ENCODE measurements at places on chromosomes 4 and X. TPM values are rescaled to one million over a fixed set of nuclear protein-coding genes. Genes with fewer than 3 reads are reported as not detected.

DNA sequence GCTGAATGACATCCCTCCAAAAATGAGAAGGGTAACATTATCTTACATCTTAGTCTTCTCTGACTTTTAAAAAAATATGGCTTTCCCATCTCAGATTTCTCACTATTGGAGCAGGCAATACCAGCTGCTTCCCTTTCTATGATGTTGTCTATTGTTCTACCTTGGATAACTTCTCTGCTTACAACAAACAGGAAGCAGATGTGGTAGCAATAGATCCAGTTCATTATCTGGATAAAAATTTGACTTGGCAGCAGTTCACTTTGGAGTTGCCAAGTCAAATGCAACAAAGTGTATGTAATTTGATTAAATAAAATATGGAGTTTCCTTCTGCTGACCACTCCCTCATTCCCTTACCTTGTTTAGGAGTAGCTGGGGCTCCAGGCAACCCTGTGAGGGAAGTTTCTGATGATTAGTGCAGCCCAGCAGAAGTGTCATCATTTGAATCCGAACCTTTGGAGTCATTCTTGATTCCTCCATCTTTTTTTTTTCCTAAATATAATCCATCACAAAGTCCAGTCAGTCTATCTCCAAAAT is 72.0 kb upstream of the GPRIN3 start:
- no peak for DNase-seq
- no peaks in the 10 kb centered on the region for H3K4me1 ChIP-seq
- no peaks in the 10 kb centered on the region for H3K27me3 ChIP-seq
- no peak overlapping the region for H3K27ac ChIP-seq
- no peak overlapping the region for H3K4me3 ChIP-seq
- no peaks in the 10 kb centered on the region for H3K36me3 ChIP-seq

GRCh38 chrX:53084863-53085262 is 2.7 kb downstream of the TSPYL2 start:
- H3K27me3 ChIP-seq: no peaks in the 10 kb centered on the region
- no peak for DNase-seq
- peaks cover 9% of the 10 kb centered on the region for H3K36me3 ChIP-seq
- no peak overlapping the region for H3K4me3 ChIP-seq
- peaks cover 27% of the 10 kb centered on the region for H3K4me1 ChIP-seq

Gene AVPR2
- total RNA-seq: 0.81 TPM

Gene CPE
- total RNA-seq: 272 TPM

Gene GPR50
- not detected for total RNA-seq

- H3K4me1 ChIP-seq: no peaks in the 10 kb centered on the region
- H3K4me3 ChIP-seq: no peak overlapping the region
- no peaks in the 10 kb centered on the region for H3K27me3 ChIP-seq
- peaks cover 15% of the 10 kb centered on the region for H3K36me3 ChIP-seq
- no peak for DNase-seq
Observed at GRCh38 chrX:152871260-152871659, 26.6 kb upstream of the ZNF185 start.

Gene CSAG2
- not detected for total RNA-seq

Measured in adrenal gland (tissue), 19 donors.